ENCODE measurements at places on chromosomes 13 and 19.
A peak's percentile ranks its signal among the peaks of the same experiment; 100 is the strongest.

DNA sequence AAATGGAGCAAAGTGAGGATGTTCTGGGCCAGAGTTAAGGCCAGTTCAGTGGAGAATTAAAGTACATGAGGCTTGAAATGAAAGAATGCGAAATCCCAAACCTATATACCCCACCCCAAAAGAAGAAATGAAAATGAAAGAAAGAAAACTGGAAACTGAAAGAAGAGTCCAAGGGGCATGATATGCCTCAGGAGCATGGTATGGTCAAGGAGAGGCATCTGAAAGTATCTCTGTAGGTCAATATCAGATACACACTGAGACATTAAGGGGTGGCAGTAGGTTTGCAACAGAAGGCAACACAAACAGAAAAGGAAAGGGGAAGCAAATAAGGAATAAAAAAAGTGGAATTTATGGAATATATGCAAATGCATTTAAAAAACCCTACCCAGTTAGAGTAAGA, 166.5 kb downstream of the COG6 start:
- DNase-seq, result no peak

DNA sequence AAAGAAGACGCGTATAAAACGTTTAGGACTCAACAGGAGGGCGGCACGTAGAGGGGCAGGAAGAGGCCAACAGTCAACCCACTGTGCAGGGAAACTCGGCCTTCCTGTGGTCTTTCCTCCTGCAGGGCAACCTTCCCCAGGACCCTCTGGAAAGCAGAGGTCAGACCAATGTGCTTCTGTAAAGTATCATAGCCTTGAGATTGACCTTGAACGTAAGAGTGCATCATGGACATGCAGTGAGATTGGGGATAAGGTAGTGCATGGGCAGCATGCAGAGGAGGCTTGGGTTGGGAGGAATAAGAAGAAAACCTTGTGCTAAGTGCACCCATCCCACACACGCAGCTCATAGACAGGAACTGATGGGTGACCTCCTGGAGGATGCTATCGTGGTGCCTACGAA, 34.0 kb upstream of the ZNF507 start:
- DNase-seq, result no peak

- peak; percentile 70 for DNase-seq
Measured at GRCh38 chr13:35978607-35979316, 152.4 kb downstream of the DCLK1 start.

DNA sequence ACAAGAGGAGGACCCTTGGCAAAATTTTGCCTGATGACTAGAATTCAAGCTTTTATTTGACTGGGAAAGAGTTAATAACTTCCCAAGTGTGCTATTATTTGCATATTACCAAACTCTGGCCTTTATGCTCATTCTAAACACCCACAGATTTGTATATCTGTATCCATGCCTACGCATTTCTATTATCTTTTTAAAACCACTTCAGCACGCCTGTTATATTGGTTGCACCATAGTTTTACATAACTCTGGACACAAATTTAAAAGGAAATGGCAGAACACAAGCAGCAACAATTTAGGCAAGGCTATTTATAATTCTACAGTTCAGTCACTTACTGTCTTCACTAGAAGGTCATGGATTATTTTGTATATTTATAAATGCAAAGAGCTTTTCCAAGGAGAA, 3.7 kb upstream of the RASL11A start:
- no peak for DNase-seq

- no peak for DNase-seq
Measured at GRCh38 chr19:41599175-41599966, 23.4 kb downstream of the CEACAM21 start.

DNA sequence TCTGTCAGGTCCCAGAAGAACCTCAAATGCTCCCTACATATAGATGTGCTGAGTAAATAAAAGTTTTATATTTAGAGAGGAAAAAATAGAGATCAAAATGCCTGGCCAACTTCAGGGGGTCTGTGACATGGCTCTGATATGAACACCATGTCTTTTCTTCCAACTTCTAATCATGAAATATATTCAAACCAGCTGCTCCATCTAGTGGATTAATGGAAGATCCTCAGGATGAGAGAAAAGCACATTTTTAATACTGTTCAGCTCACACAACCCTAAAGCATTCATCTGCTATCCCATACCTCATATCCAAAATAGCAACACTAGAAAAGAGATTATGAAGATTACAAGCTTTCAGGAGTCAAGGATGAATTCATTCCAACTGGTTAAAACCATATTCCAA, 56.0 kb upstream of the DOCK9 start:
- peak; percentile 40 for DNase-seq

DNA sequence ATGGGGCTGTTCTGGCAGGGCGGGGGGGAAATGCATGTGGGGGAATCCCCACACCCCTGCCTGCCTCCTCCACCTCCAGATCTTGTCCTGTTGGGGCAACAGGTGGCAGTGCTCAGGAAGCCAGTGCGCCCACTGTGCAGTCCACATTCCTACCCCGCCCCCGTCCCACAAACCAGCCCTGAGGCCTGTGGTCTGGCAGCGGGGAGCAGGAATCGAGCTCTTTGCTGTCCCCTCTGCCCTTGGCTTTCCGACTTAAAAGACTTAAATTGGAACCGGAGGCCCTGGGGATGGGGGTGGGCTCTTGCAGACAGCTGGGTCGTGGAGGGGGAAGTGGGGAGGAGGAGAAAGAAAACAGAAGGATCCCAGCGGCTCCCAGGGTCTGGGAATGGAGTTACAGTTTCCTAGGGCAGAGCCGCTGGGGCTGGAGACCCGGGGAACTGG, 4.3 kb downstream of the NANOS3 start:
- peak; percentile 39 for DNase-seq

- peak; percentile 29 for DNase-seq
Measured at GRCh38 chr19:8028951-8029491, 23.5 kb upstream of the CCL25 start.

- no peak for DNase-seq
Measured at GRCh38 chr13:98983182-98983581, 5.3 kb upstream of the DOCK9 start.

DNA sequence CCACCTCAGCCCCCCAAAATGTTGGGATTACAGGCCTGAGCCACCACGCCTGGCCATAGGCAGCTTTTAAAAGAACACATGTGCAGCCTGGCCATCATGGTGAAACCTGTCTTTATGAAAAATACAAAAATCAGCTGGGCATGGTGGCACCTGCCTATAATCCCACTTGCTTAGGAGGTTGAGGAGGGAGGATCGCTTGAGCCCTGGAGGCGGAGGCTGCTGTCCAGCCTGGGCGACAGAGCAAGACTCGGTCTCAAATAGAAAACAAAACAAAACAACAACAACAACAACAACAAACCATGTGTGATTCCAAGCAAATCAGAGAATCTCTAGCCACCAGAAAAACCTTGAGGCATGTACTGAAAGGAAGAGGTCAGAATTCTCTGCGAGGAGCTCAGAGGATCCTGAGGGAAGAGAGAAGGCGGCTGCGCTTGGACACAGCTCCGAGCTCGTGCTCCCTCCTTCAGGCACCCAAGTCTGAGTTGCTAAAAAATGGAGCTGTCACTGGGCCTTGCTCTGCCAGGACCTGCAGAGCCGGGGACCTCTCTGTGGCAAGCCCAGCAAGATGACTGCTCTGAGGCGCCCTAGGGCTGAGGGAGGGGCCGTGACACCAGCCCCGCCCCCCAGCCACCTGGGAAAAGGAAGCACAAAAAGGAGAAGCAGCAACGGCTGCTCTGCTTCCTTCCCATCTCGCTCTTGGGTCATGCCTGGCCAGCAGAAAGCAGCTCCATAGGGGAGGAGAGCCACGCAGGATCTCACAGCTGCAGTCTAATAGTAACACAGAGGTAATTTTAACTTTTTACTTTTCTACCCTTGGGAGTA, at the start of gene ARL11:
TSS of gene ARL11 (plus strand) at position 677 of the 822 bp plus-strand sequence. CDS start 1,941 bp downstream, outside the sequence.
- no peak for DNase-seq

- no peak for DNase-seq
Measured at GRCh38 chr13:46605076-46605824, 52.3 kb downstream of the LRCH1 start.

- no peak for DNase-seq
Measured at GRCh38 chr19:54533476-54533875, 30.8 kb downstream of the LAIR2 start.

- no peak for DNase-seq
Measured at GRCh38 chr13:43074824-43075510, 51.6 kb downstream of the DNAJC15 start.

DNA sequence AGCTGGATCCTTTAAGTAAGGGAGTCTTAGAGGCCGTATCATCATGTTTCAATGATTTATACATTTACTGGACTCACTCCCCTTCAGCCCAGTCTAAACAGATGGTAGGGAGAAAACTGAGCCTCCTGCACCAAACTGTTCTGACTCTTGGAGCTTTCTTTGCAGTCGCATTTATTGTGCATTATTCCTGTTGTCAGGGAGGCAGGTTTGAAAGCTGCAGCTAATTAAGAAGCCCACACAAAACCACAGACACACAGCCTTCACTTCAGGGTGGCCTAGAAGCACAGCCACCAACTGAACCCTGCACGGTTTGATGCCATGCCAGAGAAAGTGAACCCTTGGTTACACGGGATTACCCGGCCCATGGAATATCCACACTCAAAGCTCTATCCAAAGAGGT, 911.0 kb downstream of the UQCRFS1 start:
- peak; percentile 54 for DNase-seq

GRCh38 chr19:15113245-15114152, 6.3 kb downstream of the SYDE1 start:
- DNase-seq, result no peak

DNA sequence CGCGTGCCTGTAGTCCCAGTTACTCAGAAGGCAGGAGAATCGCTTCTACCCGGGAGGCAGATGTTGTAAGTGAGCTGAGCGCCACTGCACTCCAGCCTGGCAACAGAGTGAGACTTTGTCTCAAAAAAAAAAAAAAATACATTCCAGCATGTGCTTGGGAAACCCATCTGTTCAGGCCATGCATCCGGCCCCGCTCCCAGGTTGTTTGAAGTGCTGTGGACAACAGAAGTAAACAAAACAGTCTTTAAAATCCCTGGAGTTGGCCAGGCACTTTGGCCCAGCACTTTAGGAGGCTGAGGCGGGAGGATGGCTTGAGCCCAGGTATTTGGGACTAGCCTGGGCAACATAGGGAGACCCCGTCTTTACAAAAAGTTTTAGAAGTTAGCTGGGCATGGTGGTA, 3.2 kb upstream of the PTPRS start:
- DNase-seq, result peak; percentile 44

GRCh38 chr13:22800526-22801401, 380.0 kb upstream of the SGCG start:
- no peak for DNase-seq

DNA sequence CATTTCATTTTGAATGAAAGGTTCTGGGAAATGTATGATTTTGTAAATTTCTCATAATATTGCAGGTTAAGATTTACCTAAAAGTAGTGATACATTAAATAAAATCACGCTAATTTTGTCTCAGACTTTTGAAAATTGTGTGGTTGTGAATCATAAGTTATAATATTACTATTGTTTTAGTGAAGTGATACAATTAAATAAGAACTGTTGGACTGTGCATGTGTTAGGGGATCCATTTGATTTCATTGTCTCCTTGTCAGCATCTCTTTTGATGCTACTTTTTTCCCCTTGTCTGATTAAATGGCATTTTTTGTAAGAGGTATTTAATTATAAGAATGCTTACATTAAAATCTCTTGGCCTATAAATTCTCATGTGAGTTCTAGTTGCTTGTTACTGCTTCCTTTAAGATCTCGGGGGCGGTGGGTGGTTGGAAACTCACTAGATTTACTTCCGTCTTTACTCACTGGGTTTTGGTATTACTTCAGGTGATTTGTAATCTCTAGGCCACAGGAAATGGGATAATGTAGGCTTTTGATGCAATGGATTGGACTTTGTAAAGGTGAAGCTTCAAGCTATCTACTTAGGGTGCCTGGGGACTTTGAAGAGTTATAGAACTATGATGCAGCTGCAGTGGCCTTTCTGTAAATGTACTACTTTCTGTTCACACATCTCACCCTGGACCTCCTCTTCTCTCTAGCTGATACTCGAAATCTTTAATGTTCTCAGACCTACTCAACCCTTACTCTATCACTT, 66.5 kb downstream of the PAN3 start:
- DNase-seq, result no peak

GRCh38 chr13:48749144-48749543, 95.4 kb downstream of the CYSLTR2 start:
- peak; percentile 55 for DNase-seq

GRCh38 chr19:33343859-33344572, 29.5 kb upstream of the CEBPG start:
- DNase-seq, result peak; percentile 10

- DNase-seq, result no peak
Measured at GRCh38 chr19:47897861-47898260, 11.7 kb upstream of the SULT2A1 start.

DNA sequence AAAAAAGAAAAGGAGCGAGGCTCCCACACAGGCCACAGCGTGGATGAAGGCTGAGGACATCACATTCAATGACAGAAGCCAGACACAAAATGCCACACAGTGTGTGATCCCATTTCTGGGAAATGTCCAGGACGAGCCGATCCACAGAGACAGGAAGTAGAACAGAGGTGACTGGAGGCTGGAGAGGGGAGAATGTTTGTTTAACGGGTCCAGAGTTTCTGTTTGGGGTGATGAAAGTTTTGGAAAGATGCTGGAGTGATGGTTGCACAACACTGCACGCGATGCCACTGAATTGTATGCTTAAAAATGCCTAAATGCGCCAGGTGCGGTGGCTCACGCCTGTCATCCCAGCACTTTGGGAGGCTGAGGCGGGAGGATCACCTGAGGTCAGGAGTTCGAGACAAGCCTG, 650 bp upstream of the FUT5 start:
- DNase-seq, result no peak

GRCh38 chr19:55256562-55257460, 2.0 kb downstream of the PPP6R1 start:
- DNase-seq, result no peak

DNA sequence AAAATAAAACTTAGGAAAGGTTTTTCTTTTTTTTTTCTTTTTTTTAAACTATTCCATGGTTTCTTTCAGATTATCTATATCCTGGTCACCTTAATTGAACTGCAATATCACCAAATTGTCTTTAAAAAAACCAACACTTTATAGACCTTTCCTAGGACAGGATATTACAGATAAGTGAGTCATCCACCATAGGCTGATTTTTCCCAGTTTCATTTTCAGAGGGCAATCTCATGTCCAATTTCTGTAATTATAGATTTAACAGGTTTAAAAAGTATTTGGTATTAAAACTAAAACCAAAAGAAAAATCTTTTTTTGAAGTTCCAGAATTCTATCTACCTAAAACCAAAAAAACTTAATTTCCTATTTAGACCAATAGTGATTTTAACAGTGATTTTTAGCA, 13.2 kb downstream of the SPART start:
- peak; percentile 45 for DNase-seq

DNA sequence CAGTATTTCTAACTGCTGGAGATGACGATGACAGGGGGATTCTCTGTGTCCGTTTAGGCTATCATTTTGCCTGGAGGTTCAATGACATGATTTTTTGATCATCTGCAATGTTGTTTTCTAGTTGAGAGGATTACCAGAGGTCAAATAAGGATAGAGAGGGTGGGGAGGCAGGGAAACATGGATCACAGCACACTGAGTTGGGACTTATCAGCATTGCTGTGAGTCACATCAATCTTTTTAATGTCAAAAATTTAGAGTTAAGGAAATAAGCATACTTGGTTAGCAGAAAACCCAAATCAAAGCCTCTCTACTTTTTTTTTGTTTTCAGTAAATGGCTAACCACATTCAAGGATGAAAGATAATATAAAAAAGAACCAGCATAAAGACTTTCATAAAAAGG, 43.0 kb upstream of the CSNK1A1L start:
- peak; percentile 69 for DNase-seq

- DNase-seq, result peak; percentile 66
Measured at GRCh38 chr13:31209172-31209840, 9.5 kb downstream of the B3GLCT start.

- DNase-seq, result no peak
Measured at GRCh38 chr19:7887408-7888144, 734 bp upstream of the LRRC8E start.

- DNase-seq, result no peak
Measured at GRCh38 chr19:49186108-49186507, 28.5 kb downstream of the TRPM4 start.

All from fibroblast of skin of right biceps (primary cell).